AG04449 (cell line): ENCODE measurements at places on chromosomes 1 and 21.

DNA sequence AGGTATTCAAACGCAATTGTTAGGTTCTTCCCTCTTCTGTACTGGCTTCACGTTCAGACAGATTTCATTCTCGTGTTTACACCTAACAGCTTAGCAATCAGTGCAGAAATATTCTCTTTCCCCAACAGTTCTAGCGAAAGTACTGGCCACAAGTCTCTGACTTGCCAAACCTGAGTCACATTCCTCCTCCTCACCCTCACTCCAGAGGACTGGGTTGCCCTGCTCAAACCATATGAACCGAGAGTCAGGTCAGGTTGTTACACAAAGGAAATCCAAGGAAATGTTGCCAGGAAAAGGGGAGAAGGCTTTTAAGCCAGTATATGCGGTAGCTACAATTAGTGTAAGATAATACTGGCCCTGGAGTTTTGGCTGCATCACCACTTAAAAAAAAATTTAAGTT, 282.5 kb downstream of the RGS7 start:
- no peak for DNase-seq

- DNase-seq = no peak
These were observed 23.5 kb downstream of the LAMB3 start for GRCh38 chr1:209628618-209629299.

DNA sequence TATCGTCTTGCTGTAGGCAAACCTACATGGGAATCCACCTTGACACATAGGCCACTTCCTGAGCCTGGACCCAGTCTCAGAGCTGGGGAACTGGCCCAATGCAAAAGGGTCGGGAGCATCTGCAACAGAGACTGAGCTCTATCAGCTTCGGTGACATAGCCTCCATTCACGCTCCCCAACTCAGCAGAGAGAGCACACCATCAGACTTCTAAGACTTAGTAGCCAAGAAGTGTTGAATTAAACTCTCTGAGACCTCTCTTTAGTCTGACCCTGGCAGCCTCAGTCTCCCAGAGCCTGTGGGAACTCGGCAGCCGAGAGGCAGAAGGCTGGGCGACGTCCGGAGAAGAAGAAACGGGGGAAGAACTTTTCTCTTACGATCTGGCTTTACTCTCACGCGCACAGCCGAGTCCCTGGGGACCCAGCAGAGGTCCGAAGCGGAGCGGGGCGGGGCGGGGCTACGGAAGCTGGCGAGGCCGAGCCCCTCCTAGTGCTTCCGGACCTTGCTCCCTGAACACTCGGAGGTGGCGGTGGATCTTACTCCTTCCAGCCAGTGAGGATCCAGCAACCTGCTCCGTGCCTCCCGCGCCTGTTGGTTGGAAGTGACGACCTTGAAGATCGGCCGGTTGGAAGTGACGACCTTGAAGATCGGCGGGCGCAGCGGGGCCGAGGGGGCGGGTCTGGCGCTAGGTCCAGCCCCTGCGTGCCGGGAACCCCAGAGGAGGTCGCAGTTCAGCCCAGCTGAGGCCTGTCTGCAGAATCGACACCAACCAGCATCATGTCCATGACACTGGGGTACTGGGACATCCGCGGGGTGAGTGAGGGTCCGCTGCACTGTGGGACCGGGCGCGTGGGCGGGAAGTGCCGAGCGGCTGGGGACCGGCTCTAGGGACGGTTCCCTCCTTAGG, at the start of gene GSTM4:
Gene GSTM4 (plus strand): TSS at position 485 of the 905 bp plus-strand sequence. CDS start 291 bp downstream, at position 776.
- no peak for DNase-seq

- DNase-seq = no peak
These were observed 118.0 kb upstream of the PLPPR4 start for GRCh38 chr1:99146129-99146848.

DNA sequence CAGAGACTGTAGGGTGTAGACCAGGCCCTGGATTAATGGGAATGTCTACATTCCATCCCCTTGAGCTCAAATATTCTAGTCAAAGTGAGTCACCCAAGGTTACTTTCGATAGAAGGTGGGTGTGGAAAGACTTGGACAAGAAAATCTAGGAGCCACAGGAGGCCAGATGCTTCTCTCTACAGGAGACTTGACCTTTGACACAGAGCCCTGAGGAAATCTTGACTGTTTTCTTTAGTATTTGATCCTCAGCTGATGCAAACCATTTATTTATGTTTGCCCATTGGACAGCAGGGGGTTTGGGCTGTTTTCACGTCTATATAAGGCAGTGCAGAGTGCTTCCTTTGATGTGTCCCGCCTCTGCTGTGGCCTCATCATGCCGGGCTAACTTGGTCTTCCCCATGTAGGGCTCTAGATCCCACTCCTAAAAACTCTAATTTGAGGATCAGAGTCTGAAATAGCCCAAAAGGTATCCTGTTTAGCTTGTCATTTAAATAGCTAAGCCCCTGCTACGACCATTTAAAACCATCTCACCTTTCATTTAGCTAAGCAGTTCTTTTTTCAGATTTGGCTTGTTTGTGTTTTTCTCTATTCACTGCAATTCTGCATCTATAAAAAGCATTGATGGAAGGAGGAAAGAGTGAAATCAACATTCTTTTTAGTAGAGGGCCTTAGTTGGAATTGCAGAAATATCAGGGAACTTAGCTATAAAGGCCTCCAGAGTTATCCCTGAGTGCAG, 15.5 kb upstream of the MAP3K7CL start:
- no peak for DNase-seq

DNA sequence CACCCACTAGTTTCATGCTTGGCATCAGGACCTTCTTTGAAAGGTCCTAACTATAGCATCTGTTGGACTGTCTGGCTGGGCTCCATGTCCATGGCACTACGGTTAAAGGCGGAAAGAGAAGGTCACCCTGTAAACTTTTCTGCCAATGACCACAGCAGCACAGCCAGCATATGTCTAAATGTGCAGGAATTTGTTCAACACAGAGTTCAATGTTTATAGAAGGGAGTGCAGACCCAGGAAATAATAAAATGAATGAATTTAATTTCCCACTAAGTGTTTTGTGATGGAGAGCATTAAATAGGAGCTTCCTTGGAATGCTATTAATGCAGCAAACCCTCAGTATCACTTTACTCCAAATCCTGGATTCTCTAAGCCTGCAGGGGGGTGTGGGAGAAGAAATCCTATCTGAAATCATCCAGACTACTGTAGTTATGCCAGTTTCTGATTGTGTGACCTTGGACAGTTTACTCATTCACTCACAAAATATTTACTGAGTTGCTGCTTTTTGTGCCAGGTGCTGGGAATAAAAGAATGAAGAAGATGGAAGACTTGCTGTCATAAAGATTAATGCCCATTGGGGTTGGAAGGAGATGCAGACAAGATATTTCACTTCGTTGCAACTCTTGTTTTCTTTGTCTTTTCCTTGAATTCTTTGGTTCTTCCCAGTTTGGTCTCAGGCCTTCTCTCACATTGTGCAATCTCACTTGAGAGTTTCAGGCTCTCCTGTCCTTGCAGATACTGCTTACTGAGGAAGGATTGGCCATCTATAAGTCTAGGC, 195.0 kb downstream of the ROR1 start:
- DNase-seq = no peak

DNA sequence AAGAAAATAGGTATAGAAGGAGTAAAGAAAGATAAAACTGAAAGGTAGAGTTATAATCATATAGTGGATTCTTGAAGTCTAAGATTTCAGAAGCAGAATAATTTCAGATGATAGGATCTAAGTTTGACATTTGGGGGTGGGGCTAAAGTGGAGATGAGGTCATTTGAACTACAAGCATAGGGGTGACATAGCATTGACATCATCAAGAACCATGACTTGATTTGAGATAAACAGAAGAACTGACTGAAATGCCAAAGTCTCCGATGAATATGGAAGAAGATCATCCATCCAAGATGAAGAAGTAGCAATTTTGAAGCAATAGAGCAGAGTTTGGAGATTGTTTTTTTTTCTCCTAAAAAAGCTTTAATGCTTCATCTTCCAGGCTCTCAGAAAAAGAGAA, 122.3 kb downstream of the MACF1 start:
- DNase-seq = no peak

GRCh38 chr1:186214791-186215190, 160.3 kb downstream of the TPR start:
- DNase-seq = no peak
